Cardiac muscle cell (in vitro differentiated cells and primary cell): ENCODE measurements at places on chromosomes 5 and 9.

DNA sequence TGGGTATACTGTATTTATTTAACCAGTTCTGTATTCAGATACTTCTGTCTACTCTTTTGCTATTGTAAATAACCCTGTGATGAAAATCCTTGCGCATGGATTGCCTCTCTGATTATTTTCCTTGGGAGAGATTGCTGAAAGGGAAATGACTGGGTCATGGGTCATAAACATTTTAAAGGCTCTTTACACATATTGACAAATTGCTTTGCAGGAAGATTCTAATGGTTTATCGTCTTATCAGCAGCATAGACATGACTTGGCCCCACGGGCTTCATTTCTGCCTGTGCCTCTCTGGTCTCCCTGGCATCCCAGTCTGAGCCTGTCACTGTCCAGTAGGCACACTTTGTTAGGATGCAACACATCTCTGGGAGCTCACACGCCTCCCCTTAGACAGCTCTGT lies 52.3 kb downstream of the RGS3 start:
- no peak for DNase-seq

DNA sequence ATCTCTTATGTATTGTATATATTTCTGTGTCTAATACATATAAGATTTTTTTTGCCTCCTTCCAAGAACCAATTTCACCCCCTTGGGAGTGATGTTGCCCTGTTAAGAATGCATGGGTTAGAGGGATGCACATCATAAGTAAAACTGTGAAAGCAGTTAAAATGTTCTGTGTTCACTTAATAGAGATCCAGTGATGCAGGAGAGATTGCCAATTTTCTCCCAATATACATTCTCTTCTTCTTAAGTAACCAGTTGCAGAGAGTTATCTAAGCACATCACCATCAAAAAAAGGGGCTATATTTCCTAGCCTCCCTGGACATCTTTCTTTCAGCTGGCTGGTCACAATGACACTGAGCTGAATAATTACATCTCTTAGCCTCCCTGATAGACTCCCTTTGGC lies 307.0 kb downstream of the OSTF1 start:
- no peak for DNase-seq

DNA sequence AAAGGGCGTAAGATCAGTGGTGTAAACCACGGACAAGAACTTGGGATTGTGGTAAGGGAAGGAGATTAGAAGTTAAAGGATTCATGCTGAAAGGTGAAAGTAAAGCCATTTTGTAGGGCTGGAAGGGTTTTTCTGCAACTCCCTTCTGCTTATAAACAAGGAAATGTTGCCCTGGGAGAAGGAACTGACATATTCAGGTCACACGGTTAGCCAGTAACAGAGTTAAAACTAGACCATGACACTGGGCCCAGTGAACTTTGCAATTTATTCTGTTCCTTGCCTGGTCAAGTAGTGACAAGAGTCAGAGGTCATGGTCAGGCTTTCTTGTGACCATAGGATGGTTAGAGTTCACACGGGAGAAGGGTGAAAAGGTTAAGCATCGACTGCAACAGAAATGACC lies 323.3 kb downstream of the DMRT2 start:
- no peak for DNase-seq

DNA sequence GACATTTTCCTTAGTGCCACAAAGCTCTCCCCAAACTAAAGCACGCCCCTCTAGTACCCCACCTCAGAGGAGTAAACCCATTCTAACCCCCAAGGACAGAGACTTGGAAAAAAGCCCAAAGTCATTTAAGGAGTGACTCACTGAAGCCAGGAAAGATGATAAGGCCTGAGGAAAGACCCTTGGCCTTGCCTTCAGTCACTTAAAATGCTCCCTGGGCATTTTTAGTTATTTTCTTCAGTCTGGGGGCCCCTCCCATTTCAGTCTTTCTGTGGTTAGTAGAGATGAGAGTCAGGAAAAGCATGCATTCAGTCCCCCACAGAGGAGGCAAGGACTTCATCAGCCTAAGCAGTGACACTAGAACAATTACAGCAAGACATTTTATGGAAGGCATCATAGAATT lies 13.7 kb upstream of the TLX3 start:
- peak; percentile 27 for DNase-seq

DNA sequence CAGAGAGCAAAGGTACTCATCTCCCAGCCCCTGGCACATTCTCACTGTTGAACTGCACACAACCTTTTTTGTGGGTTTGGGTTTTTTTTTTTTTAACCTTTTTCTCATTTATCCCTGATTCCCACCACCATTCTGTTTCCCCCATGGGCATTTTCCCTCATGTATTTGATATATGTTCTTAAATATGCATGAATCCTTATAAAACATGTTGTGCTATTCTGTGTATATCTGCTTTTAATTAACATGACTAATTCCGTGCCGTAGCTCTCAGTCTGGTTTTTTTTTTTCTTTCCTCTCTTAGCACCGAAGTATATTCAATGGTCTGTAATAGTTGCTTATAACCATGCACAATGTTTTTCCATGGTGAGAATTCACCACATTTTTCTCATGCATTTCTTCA lies 204.5 kb downstream of the RGS3 start:
- DNase-seq: no peak

DNA sequence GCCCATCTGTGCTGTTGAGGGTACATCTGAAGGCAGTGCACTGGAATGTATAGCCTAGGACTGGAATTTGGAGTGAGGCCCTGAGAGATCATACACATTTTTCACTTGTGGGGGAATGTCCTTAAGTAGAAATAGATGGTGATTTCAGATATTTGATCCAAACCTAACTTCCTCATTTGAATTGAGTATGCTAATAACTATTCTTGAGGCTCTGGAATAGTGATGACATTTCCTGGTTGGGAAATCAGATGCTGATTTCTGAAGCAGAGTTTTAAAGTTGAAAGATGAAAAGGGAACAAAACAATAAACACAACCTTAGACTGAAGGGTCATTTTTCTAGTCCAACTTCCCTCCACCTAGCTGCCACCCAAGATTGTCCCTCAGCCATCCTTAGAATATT lies 163.0 kb upstream of the CCDC152 start:
- peak; percentile 13 for DNase-seq

- DNase-seq: no peak
These were observed 8.9 kb upstream of the SLC30A5 start for GRCh38 chr5:69084903-69085302.
